ENCODE measurements at places on chromosomes 6 and 20.
A peak's percentile ranks its signal among the peaks of the same experiment; 100 is the strongest.

DNA sequence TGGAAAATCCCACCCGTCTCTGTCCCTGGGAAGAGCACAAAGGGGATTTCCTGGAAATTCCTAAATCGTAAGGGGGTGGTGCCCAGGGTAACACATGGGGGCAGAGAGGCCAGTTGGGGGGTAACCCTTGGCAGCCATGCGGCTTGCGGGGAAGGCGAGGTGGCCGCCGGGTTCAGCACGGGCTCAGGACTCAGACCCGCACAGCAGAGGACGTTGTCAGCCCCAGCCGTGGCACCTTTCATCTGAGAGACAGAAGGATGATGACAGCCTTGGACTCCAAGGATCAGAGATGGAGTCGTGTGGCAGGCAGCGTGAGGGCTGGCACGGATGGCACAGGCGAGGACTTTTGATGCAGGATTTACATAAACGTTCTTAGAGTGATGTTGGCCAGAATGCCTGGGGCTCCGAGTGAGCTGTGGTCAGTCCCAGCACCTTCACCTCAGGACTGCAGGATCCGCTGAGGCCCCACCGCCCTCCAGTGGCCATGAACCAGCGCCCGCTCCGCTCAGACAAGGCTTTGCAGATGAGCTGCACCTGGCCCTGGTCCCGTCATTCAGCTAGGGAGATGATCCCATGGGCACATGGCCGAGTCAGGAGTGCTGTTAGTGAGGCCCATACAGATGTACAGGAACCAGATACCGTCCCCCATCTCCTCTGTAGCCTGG, 190.3 kb downstream of the TAF4 start:
- no peak for DNase-seq

DNA sequence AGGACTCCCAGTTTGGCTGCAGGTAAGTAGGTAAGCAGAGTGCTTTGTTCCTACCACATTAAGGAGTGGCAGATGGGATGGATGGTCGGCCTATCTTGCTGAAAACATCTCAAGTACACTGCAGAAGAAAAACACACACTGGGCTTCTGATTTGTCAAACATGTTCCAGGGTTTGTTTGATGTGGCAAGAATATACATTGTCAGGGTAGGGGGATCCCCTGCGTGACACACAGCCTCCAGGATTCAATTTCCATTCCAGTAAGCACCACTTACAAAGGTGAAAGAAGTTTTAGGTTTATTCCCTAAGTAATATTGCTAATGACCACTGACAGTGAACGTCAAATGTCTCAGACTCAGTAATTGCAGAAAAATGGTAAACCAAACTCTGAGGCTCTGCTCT, 26.0 kb upstream of the KIF16B start:
- DNase-seq = no peak

DNA sequence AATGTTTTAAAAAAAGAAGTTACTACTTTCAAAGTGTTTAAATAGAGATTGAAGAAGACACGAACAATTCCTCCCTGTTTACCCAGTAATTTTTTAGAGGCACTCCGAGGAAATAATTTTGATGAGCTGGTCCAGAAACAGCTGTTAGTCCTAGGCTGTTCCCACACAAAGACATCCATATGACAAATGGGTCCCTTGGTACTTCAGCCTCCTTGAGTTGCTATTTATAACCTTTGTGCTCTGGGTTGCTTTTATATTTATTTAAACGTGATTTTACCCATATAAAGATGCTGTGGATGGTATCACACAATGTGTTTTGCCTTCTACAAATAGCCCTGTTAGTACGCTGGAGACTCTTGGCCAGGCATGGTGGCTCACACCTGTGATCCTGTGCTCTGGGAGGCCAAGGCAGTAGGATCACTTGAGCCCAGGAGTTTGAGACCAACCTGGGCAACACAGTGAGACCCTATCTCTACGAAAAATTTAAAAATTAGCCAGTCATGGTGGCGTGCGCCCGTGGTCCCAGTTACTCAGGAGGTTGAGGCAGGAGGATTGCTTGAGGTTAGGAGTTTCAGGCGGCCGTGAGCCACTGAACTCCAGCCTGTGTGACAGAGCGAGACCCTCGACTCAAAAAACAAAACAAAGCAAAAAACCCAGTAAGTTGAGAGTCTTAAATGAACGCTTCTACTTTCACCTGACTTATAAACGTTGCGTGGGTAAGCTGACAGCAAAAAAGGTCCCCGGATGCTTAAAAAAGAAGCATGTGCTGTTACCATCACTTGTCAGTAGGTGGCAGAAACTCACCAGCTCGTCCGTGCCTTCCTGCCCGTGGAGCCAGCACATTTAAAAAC, 56.9 kb upstream of the ARMH2 start:
- peak; percentile 59 for DNase-seq

DNA sequence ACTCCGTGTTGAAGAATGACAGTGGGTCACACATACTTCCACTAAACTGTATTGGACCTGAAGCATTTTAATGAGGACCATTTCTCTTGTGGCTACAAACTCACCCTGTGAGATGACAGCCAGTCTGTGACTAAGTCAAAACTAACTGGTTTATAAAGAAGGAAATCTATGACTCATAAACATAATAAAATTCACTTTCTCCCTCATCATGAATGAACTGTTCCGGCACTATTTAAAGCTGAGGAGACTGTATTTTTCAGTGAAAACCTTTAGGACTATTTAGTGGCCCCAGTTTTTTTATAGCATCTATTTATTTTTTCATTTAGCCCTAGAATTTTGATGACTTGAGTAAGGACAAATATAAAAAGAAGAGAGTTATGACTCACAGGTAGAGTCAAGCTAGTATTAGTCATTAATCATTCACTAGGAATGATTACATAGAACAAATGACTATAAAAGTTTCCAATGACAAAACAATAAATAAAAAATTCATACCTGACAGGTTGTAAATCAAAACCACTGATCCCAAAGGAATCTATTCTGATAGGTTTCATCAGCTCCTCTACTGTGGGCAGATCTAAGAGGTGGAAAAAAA, 34.2 kb downstream of the CEP162 start:
- DNase-seq = no peak

DNA sequence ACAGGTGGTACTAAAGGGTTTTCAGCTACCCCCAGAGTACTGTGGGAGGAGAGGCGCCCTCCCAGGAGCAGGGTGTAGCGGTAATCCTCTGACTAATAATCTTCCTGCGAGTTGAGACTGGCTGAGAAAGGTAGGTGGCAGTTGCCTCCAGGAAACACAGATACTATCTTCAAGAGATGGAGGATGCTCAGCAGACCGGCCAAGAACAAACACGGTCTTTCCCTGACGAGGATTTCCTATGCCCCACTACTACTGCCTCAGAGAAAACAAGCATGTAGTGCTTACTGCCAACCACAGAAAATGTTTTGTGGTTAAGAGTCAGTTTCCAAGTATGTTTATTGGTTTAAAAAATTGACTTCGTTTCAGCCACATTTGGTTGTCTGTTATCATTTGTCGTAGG, 26.8 kb downstream of the C6orf89 start:
- no peak for DNase-seq

GRCh38 chr20:5870568-5870981, 79.8 kb downstream of the TRMT6 start:
- no peak for DNase-seq

GRCh38 chr20:3777716-3778629, 3.3 kb downstream of the SPEF1 start:
- no peak for DNase-seq

DNA sequence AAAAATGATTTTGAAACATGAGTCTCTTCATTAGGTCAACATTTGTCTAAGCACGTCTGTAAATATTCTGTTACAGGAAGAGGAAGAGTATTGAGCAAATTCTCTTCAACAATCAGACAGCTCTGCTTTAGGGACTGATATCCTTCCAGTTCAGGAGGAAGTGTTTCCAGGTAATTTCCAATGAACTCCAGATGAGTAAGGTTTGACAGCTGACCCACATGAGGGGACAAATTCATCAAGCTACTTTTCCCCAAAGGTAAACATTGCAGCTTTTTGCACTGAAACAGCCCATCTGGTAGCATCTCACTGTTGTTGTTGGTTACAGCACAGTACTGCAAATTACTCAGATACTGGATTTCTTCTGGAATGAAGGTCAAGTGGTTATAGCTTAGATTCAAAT, 18.1 kb downstream of the ENPP1 start:
- DNase-seq = no peak
